NCI-H460 (cell line): ENCODE measurements at places on chromosomes 12 and 14.
A peak's percentile ranks its signal among the peaks of the same experiment; 100 is the strongest.

GRCh38 chr12:12724421-12725085 lies 7.4 kb downstream of the CDKN1B start:
- no peak for DNase-seq

GRCh38 chr14:99936056-99936455 lies 129.2 kb upstream of the EVL start:
- DNase-seq: no peak

- no peak for DNase-seq
Measured at GRCh38 chr14:67734675-67735074, 33.0 kb downstream of the RDH12 start.

DNA sequence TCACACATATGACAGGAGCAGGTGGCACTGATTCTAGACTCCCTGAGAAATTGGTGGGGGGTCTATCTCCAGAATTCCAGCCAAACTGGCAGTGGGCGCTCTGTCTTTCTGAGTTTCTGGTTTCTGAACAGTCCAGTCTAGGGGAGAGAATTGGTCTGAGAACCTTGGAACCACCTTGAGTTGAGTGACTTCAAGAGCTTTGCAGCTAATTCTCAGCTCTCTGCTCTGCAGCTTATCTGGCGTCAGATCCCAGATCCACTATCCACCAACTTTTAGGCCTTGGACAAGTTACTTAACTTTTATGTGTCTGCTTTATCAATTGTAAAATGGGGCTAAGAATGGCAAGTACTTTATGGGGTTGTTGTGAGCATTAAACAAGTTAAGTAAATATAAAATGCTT lies 1.7 kb upstream of the KRT76 start:
- no peak for DNase-seq

GRCh38 chr12:71426300-71427047 lies 13.1 kb upstream of the LGR5 start:
- DNase-seq: no peak

DNA sequence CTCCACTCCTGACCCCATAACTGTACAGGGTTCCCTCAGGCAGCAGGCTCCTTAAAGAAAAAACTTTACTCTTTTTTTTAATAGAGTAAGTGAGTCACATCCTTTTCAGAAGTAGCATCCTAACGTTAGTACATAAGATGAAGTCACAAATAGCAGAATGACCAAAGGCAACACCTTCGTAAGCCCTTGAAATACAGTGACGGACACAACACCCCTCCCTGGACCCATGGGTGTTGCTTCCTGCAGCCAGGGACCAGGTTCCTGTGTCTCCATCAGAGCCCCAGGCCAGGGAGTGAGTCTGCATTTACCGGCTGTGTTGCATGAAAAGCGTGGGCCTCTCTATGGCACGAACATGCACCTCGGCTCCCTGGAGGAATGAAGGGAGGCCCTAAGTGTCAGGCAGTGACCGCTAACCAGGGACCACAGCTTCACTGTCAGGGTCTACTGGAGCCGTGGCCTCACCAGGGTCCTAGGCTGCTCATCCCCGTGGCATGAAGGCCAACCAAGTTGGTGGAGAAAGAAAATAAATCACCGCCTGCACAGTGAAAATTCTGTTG lies 340.0 kb upstream of the SFSWAP start:
- DNase-seq: peak; percentile 97
